ENCODE measurements at places on chromosomes 12 and 14.

- no peak for DNase-seq
These were observed 7.6 kb downstream of the ITPK1 start for GRCh38 chr14:93108105-93108504.

- DNase-seq = no peak
These were observed 8.6 kb upstream of the ETFBKMT start for GRCh38 chr12:31650918-31651317.

GRCh38 chr14:94407906-94408305 lies 19.5 kb upstream of the SERPINA1 start:
- DNase-seq = no peak

DNA sequence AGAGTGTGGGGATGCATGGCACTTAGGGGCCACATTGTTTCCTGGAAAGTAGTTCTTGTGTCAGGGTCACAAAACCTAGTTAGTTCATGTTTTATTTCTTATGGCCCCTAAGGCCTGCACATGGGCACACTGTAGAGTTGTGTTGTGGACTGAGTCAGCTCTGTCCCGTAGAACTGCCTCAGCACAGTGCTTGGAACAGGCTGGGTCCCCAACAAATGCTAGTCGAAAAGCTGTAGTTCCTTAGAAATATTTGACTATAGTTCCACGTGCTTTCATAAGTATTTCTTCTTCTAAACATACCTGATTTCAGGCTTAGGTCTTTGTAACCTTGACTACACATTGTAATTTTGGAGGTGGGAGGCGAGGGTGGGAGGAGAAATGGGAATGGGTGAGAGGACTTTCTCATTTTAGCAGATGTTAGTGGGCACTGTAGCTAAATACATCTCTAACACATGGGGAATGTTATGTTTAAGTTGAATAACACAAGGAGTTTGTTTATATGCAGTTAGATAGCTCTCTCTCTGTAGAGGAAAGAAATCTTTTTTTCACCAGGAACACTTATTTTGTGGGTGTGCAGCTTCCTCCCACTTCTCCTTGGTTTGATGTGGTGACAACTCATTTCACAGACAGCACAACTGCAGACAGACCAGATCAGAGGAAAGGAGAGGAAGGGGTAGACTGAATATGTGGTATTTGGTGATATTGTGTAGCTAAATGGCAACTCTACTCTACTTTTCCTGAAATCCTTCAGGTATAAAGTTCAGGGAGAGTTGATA lies 39.5 kb upstream of the DACT1 start:
- DNase-seq = no peak

Measured in GM12864 (cell line).